Head of caudate nucleus (tissue), 42 donors: ENCODE measurements at places on chromosomes 11 and 22.

DNA sequence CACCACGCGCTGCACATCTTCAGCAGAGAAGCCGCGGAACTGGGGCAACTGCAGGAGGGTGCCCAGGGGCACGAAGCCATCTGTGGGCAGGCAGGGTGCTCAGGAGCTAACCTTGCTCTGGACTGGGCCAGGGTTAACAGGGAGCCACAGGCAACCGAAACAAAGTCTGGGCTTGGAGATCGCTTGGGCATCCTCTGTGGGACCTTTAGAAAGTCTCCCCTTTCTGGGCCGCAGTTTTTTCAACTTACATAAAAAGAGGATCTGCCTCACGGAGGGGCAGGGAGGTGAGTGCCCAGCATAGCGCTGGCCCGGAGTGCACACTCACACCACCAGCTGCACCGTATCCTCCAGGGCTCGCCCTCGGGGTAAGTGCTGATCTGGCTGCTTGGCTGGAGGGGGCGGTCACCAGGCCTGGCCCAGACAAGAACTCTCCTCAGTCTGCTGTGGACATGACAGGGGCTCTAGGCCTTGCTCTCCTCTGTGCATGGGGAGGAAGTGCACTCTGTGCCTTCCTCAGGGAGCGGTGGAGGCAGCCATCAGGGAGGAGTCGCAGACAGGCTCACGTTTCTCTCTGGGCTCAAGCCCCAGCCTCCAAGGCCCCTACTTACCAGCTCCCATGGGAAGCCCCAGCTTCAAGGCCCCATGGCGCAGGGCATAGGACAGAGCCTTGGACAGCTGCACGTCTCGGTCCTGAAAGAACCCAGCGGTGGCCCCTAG is 937 bp downstream of the TRPT1 start:
- DNase-seq, result no peak

DNA sequence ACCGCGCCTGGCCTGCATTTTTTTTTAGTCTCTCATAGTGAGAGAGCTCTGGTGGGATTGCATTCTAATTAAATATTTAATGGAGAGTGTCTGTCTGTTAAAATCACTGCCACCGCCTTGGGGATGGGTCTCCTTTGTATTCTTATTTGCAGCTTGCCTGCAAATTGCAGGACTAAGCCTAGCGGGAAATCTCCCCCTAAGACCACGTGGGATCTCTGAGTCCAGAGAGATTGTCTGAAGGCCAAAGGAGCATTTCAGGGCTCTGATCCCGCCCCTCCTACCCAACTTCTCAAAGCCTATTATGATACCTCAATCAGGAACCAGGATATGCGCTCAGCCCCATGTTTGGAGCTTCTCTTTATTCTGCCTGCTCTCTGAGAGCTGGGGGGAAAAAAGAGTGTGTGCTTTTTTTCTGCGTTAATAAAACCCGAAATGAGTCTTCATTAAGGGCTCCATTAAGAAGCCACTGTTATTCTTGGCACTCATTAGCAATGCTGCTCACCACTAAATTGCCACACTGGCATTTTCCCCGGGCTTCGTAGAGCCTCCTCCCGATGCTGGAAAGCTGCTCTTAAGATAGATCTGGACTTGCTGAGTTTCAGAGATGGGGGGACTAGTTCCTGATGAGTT is 92.9 kb upstream of the THY1 start:
- DNase-seq, result no peak

GRCh38 chr11:2523821-2524391 is 79.1 kb downstream of the KCNQ1 start:
- DNase-seq, result peak; percentile 1

GRCh38 chr11:113593698-113594308 is 112.3 kb downstream of the TMPRSS5 start:
- DNase-seq, result no peak

DNA sequence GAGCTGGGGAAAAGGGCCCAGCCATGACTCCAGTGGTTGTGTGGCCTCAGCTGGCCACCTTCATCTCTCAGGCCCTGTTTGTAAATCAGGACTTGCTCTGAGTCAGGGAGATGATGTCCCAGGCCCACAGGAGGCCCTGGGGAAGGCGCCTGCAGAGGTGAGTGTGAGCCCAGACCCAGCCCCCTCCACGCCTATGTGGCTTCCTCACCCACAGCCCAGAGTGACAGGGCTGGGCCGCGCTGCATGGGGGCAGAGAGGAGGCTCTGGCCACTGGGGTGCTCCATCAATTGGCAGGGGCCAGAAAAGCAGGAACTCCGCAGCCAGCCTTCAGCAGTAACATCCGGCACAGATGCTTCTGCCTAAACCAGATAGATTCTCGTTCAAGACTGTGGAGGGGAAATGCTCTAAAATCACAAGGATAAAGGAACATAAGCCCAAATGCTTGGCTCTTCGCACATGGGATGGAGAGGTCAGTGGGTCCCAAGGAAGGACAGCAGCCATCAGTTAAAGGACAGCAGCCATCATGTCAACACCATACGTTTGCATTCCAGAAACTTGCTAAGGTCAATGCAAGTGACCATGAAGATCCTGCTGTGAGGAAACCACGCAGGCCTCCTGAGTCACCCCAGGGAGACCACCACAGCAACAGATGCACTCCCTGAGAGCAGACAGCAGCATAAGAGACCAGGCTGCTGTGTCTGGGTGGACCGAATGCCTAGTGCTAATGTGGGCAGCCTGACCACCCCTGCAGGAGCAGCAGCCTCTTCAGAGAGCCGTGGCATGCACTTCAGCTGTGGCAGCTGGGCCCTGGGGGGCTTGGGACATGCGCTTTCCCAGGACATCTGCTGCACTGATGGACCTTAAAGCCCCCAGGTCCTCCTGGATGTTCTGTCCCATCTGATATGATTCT is 28.3 kb downstream of the OSBPL5 start:
- no peak for DNase-seq

- no peak for DNase-seq
Measured at GRCh38 chr11:64788321-64789215, 10.2 kb upstream of the SF1 start.

DNA sequence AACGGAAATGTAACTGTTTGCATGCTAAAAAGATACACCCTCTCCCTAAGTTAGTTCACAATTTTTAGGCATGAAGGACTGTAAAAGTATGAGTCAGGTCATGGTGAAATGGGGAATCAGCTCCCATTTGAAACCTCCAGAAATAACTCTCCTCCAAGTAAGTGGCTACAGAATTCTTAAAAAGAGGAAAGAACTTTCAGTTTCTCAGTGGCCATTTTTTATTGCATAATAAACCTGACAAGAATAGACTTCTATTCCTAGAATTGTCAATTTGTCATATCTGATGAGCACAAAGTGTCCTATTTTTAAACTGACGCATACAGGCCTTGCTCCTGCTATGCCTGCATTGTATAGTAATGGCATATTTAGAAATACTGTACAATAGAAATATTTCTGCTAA is 612.2 kb downstream of the CNTN5 start:
- DNase-seq, result no peak

- peak; percentile 10 for DNase-seq
Measured at GRCh38 chr11:117851106-117851505, 25.4 kb downstream of the FXYD6 start.

DNA sequence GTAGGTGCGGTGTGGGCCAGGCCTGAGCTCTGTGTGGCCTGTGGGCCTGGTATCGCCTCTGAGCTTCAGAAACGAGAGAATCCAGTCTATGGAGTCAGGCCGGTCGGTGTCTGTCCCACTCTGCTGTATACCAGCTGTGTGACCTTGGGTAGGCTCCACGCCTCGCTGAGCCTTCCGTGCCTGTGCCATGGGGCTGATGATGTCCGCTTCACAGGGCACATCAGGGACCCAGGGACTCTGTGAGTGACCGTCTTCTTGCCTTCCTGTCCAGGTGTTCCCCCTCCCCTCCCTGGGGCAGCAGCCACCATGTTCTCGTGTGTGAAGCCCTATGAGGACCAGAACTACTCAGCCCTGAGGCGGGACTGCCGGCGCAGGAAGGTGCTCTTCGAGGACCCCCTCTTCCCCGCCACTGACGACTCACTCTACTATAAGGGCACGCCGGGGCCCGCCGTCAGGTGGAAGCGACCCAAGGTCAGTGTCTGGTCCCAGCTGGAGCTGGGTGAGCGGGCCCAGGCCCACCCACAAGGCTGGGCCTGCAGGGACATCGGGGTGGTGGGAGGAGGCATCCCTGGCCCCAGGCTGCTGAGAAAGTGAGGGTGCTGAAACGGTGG is 17.9 kb downstream of the CAPN5 start:
- peak; percentile 9 for DNase-seq

GRCh38 chr22:44765571-44766285 is 13.4 kb downstream of the ARHGAP8 start:
- DNase-seq, result no peak

- DNase-seq, result peak; percentile 80
Measured at GRCh38 chr11:86743223-86744118, 56.9 kb upstream of the PRSS23 start.

DNA sequence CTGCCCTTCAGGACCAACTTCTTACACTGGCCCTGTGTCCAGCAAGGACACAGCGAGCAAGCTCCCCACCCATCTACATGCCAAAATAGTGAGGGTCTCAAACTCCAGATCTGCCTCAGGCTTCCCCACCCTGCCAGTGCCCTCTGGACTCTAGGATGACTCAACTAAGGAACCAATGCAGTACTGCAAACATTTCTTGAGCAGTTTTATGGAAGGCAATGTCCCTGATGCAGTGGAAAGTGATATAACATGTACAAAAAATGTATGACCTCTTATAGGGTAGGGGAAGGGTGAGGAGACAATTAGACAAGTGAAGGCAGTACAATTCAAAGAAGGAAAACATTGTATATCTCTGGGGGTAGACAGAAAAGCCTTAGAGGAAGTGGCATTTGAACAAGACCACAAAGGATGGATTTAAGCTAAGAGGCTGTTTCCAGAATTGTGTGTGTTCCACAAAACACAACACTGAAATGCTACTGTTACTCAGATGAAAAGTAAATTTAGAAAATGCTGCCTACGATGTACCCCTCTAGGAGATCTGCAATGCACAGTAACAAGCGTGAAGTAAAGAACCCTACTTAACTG is 47.3 kb downstream of the RAB30 start:
- no peak for DNase-seq

DNA sequence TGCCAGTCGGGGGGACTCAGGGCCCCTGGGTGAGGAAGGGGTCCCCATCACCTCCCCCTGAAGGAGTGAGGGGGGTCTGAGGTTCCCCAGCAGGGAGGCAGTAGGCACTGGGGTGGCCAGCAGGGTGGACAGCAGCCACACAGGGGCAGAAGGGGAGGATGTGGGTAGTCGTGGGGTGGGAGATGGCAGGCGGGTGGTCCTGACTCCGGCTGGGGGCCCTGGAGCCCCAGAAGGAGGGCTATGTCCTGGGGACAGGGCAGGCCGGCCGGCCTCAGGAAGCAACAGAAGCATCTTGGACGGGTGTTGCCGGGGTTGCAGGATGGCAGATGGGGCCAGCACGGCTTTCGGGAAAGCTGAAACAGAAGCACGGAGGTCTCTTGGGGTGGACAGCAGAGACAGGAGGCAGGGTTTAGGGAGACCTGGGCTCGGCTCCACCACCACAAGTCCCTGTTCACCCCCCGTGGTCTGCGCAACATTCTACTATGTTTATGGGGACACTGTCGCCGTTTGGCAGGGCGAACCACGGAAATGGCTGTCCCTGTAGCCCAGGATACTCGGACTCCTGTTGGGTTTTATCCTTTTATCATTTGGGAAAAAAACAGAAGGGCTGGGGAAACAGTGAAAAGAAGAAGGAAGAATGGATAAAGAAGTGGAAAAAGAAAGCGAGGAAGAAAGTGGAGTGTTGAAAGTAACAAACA is 14.1 kb downstream of the VWCE start:
- DNase-seq, result no peak

GRCh38 chr11:131309776-131310175 is 60.6 kb upstream of the NTM start:
- no peak for DNase-seq

- no peak for DNase-seq
Measured at GRCh38 chr11:76086743-76087635, 119.3 kb downstream of the WNT11 start.

DNA sequence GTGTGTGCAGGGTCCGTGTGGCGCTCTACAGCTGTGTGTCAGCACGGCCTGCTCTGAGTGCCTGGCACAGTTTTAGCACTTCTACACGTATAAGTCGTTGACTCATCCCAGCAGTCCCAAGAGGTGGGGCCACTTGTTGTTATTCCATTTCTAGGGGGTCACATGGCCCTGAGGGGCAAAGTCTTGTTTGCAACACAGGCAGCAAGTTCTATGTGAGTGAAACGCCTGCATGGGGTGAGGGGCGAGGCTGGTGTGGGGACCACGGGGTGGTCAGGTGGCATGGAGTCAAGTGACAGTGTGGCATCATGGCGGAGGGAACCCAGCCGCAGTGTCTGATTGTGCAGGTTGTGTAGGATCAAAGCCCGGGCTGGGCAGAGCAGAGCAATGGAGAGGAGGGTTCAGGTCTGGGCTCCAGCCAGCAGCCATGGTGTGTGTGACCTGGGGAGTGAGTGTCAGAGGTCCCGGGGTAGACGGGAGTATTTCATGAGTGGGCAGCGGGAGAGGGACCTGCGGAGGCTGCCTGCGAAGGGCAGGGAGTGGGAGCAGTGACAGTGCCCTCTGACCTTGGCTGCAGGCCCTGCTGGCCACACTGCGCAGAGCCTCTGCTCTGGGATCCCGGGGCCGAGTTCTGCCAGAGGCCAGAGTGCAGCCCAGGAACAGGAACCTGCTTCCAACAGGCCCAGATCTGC is 27.9 kb downstream of the SHANK3 start:
- no peak for DNase-seq

GRCh38 chr22:39428597-39429071 is 28.2 kb upstream of the MGAT3 start:
- no peak for DNase-seq

- DNase-seq, result no peak
Measured at GRCh38 chr22:45933506-45934167, 43.3 kb downstream of the WNT7B start.

DNA sequence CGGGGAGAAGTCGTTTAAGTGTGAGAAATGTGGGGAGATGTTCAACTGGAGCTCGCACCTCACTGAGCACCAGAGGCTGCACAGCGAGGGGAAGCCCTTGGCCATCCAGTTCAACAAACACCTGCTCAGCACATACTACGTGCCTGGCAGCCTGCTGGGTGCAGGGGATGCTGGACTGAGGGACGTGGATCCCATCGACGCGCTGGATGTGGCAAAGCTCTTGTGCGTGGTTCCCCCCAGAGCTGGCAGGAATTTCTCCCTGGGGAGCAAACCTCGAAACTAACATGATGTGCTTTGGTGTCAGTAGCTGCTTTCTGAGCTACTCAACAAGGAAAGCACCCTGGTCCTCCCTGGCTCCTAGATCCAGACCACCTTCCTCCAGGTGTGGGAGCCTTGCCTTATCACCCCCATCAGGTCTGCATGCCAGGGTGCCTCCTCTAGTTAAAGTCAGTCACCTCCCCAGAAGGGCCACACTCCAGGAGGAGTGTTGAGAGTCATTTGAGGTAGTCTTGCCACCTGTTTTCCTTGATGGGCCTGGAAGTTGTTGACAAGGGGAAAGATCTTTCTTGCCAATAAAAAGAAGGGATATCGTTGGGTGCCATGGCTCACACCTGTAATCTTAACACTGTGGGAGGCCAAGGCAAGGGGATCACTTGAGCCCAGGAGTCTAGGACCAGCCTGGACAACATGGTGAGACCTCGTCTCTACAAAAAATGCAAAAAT is 12.9 kb downstream of the ZNF74 start:
- DNase-seq, result no peak

- DNase-seq, result no peak
Measured at GRCh38 chr22:50216684-50217520, 16.1 kb downstream of the SELENOO start.
